Effector memory CD4-positive, alpha-beta T cell (primary cell): ENCODE measurements at places on chromosomes 4 and X.

GRCh38 chr4:104146048-104146447, 348.6 kb downstream of the CXXC4 start:
- no peak for DNase-seq

- no peak for DNase-seq
Observed at GRCh38 chrX:40459571-40460158, 121.1 kb upstream of the ATP6AP2 start.

- no peak for DNase-seq
Observed at GRCh38 chrX:121733514-121733913, 686.1 kb downstream of the GLUD2 start.

DNA sequence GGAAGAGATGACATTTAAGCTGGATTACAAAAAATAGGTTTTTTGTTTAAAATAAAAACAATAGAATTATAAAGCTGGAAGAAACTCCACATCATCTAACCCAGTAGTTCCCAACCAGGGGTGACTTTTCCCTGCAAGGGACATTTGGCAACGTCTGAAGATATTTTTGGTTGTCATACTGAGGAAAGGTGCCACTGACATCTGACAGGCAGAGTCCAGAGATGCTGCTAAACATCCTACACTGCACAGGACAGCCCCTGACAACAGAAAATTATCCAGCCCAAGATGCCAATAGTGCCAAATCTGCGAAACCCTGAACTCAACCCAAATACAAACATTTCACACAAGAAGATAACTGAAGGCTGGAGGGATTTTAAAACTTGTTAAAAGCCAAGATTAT, 18.5 kb downstream of the TAB3 start:
- no peak for DNase-seq

- no peak for DNase-seq
Observed at GRCh38 chr4:118683513-118683912, 1.7 kb upstream of the METTL14 start.

GRCh38 chr4:85420831-85421230, 54.1 kb upstream of the ARHGAP24 start:
- no peak for DNase-seq

DNA sequence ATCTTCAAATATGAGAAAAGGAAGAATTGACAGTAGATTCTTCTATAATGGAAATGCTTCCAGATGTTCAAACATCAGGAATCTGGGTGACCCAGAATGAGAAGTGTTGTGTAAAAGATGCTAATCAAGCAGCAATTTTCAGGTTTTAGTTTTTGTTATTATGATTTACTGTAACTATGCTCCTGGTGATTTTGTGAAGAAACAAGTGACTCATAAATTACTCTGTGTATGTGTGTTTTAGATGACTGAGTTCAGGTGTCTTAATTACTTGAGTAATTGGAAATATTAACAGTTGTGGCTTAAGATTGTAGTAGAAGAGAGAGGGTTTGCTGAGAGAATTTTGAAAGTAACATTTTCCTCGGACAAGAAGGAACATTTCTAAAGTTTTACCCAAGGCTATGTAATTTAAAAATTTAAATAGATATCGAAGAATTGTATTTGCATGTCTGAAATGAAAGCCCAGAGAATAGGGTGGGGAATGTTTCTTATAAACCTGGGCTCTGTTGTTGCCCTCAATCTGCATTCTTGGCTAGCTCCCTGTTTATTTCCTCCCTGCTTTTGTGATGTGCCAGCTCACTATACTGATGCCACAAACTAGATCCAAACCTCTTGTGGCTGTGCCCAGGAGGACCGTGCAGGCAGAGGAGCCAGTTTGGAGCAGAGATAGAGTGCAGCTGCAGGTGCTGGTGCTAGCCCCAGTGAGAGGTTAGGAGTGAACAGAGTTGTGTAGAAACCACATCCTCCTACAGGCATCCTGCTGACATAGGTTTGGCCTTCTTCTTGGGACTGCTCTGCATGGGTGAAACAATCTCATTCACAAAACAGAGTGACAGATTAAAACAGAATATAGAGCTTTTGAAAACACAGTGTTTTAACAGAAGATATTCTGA, 25.4 kb upstream of the TNIP3 start:
- DNase-seq = peak; percentile 18

DNA sequence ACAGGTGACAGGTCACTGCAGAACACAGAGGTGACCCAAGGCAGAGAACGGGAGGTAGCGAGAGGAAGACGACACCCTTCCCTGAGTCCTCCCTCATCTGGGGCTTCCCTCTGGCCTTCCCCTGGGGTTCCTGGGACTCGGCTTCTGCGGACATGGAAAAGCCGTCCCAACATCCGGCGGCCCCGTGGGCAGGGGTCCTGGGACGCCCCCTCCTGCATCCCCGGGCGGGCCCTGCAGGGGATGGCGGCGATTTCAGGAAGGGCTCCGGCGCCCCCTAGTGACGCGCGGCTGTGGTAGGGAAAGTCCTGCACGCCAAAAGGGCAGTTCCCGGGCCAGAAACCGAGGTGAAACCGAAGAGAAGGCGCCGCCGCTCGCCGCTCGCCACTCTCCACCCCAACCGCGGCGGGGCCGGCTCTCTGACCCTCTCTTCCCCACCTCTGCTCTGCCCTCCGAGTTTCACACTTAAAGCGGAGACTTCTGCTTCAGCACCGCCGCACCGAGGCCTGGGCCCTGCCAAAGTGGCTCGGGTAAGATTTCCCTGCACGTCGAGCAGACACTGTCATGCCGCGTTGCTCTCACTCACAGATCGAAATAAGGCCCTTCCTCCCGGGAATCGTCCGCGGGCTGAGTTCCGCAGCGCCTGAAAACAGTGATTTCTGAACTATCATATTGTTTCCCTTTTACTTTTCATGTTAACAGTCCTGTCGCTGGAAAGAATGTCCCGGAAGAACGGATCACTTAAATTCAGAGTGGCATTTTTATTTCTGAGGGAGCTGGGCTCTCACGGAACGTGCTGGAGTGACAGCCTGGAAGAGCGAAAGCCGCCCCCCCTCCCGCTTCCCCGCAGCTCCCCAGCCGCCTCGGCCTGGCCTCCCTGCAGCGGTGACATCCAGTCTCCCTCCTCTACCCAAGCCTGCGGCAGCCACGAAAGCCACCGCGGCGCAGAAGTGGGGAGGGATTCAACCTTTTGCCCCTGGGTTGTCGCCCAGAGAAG, 110.6 kb downstream of the DCTD start:
- DNase-seq = peak; percentile 17

- DNase-seq = no peak
Observed at GRCh38 chrX:152632445-152633097, 5.1 kb upstream of the GABRQ start.

DNA sequence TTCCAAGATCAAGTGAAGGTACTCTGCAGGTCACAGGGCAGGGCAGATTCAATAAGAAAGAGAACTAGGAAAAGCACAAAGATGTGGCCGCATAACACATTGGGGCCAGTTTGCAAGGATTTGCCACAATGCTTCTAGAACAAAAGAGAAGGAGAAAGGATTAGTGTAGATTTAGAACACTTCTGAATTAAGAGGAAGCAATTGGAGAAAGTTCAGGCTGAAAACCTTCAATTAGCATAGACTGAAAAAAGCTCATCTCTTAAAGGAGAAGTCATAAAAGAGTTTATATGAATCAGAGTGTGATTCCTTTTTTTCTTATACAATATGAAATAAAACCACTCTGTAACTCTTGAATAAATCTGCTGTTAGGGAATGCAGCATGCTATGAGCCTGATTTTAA, 215.6 kb upstream of the FAT1 start:
- DNase-seq = no peak

GRCh38 chr4:86910820-86911684, 18.8 kb upstream of the C4orf36 start:
- DNase-seq = no peak

GRCh38 chr4:47913330-47913729, 1.1 kb downstream of the NFXL1 start:
- DNase-seq = no peak

DNA sequence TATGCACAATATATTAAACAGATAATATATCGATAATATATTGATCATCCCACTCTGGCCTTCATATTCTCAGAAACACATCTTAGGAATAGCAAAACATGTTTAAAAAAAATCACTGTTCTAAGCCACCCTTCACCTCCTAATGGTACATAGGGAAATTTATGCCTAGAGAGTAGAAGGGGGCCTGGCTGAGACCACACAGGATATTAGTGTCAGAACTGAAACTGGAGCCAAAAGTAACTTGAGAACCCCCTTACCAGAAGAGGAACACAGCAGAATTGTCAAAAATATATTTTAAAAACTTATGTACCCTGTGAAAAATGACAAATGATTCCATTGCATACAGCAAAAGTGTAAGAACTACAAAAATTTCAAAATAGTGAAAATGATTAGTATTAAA, 173.1 kb downstream of the VSIG4 start:
- no peak for DNase-seq
